ENCODE measurements at places on chromosomes 6 and 20.

DNA sequence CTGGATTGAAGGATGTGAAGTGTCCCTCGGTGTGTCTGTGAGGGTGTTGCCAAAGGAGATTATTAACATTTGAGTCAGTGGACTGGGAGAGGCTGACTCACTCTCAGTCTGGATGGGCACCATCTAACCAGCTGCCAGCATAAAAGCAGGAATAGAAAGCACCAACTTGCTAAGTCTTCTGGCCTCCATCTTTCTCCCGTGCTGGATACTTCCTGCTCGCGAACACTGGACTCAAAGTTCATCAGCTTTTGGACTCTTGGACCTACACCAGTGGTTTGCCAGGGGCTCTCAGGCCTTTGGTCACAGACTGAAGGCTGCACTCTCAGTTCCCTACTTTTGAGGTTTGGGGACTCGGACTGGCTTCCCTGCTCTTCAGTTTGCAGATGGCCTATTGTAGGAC lies 220.3 kb upstream of the LRFN2 start:
- peak; percentile 19 for DNase-seq

GRCh38 chr20:3749689-3750531 lies 17.4 kb downstream of the HSPA12B start:
- peak; percentile 93 for DNase-seq

DNA sequence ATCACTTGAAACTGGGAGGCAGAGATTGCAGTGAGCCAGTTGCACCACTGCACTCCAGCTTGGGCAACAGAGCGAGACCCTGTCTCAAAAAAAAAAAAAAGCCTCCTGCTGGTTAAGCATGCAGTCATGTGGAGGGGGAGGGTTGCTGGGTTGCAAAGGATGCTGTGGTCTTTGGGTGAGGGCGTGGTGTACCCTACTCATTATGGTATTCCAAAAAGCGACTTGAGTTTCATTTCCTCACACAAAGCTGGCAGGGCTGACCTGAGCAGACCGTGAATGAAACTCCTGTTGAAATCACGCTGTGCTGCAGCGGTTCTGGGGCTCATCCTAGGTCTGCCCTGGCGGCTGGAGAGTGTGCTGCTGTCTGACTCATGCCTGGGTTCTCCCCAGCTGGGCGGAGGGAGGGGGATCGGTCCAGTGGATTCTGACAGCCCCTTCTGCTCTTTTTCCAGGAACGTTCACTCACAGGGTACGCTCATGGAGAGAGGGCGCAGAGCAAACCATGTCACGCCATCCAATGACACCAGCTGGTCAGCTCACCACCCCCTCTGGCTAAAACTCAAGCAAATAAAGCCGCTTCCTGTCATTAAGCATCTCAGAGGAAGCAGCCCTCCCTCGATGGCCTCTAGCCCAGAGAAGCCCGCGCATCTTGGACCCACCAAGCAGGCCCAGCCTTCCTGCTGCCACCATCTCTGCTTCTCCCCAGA lies 166.2 kb downstream of the SCML4 start:
- peak; percentile 64 for DNase-seq

DNA sequence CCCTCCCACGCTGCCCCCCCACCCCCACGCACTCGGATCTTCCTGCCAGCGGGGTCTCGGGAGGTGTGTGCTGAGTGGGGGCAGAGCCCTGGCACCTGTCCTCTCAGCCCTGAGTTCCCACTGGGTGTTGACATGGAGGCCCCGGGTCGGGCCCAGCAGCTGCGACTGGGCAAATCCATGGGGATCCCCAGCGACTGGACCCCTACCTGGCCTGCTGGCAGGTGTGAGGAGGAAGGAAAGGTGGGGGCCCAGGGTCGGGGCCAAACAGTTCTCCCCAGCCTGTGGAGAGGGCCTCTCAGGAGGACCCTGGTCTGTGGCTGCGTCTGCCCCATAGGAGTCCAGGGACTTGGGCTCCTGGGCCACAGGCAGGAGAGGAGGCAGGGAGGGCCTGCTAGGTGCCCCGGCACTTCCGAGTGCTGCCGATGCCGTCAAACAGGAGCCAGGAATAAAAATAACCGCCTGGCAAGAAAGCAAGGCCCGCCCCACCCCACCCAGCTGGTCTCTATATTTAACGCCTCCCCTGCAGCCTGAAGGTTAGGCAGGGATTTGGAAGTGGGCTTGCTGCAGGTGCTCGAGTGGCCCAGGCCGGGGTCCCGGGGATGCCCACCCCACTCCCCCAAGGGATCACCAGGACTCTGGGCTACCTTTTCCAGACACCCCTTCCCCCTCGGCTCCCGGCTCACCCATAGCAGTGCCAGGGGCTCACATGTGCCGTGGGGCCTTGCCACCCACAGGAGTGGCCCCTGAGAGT lies 1.4 kb upstream of the EEF1A2 start:
- peak; percentile 52 for DNase-seq

- DNase-seq, result no peak
Observed at GRCh38 chr6:82651845-82652335, 288.3 kb downstream of the TPBG start.

- peak; percentile 84 for DNase-seq
Observed at GRCh38 chr6:87723170-87724078, 21.4 kb upstream of the AKIRIN2 start.

- no peak for DNase-seq
Observed at GRCh38 chr6:21984561-21984960, 312.3 kb downstream of the PRL start.

DNA sequence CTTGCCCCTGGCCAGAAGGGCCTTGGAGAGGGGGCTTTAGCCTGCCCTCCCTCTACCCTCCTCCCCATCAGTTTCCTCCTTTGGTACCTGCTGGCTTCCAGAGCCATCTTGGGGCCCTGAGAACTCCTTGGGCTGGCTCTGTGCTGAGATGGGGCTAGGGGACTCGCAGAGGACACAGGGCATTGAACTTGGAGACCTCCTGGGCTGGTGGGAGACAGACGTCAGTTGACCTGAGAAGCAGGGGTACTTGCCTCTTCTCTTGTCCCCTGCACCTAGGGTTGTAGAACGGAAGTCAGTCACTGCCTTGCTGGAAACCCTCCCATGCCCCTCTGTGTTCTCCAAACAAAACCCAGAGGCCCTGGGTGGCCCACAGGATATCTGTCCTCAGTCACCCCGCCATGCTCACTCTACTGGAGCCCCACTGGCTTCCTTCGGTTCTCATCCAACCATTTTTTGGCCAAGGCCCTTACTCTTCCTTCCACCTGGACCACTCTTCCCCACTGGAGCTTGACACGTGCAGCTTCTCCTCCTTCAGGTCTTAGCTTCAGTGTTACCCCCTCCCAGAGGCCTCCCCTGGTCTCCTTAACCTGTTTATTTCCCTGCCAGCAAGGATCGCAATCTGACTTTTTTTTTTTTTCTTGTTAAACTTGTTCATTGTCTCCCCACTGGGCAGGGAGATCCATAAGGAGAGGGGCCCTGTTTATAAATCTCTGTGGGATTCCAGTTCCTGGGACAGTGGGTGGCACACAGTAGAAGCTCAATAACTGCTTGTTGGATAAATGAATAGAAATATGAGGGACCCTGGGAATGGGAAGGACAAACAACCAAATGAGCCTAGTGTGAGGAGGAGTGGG lies 971 bp downstream of the RBCK1 start:
- peak; percentile 71 for DNase-seq

- no peak for DNase-seq
Observed at GRCh38 chr20:61895016-61895415, 170.7 kb downstream of the TAF4 start.

DNA sequence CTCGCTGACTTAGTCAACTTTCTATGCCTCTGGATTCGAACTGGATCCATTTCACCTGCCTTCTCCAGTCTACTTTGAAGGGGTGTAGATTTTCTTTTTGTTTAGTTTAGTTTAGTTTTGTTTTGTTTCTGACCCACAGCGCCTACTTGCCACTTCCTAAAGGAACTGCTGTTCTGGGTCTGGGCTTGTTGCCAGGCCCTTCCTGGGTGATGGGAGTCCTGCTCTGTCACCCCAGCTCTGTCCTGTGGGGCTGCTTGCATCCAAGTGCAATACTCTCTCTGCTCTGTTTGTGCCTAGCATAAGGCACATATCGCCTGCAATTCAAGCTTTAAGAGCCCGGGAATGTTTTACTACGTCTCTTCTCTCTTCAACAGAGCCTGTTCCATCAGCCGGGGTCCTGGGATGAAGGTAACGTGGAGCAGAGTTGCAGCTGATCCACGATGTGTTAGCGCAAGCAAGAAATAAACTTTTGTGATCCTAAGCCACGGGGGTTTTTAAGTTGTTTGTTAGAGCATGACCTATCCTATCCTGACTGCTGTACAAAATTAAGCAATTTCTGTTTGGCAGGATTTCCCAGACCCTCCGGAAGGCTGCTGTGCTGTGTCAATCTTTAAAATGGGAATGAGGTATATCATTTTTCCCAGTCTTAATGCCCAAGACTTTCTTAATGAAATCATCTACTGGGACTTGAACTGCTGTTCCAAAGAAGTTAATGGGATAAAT lies 30.9 kb upstream of the TAGAP start:
- peak; percentile 37 for DNase-seq

- peak; percentile 77 for DNase-seq
Observed at GRCh38 chr20:36736451-36737182, 9.3 kb downstream of the NDRG3 start.

- DNase-seq, result peak; percentile 68
Observed at GRCh38 chr20:49916146-49917002, 1.0 kb upstream of the SPATA2 start.

DNA sequence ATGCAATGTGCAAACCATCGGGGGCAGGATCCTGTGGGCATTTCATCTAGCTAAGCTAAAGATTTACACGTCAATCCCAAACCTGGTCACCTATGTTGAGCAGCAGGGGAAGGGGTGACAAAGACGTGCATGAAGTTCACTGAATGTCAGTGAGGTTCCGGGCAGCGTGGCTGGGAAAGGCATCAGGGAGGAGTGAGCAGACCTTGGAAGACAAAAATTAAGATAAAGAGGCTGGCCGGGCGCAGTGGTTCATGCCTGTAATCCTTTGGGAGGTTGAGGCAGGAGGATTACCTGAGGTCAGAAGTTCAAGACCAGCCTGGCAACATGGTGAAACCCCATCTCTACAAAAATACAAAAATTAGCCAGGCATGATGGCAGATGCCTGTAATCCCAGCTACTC lies 126.1 kb downstream of the PREX1 start:
- DNase-seq, result no peak

DNA sequence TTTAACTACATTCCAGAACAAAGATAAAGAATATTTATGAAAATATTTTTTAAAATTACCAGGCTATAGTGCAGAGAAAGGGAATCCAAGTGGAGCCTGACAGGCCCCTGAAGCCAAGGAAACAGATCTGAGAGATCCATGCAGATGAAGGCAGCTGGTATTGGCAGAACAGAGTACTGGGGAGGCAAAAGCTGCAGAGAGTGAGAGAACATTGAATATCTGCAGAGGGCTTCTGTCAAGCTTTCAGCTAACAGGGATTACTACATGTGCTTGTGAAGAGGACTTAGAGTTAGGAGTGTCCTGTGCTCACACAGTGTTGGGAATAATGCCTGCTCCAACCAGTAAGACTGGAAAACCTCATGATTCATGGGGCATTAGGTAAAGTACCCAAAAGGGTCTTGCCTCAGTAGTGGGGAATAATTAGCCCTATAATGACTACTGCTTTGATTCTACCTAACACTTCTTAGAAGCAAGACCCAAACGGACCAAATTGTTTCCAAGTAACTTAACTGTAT lies 657.2 kb downstream of the DHX35 start:
- DNase-seq, result no peak

DNA sequence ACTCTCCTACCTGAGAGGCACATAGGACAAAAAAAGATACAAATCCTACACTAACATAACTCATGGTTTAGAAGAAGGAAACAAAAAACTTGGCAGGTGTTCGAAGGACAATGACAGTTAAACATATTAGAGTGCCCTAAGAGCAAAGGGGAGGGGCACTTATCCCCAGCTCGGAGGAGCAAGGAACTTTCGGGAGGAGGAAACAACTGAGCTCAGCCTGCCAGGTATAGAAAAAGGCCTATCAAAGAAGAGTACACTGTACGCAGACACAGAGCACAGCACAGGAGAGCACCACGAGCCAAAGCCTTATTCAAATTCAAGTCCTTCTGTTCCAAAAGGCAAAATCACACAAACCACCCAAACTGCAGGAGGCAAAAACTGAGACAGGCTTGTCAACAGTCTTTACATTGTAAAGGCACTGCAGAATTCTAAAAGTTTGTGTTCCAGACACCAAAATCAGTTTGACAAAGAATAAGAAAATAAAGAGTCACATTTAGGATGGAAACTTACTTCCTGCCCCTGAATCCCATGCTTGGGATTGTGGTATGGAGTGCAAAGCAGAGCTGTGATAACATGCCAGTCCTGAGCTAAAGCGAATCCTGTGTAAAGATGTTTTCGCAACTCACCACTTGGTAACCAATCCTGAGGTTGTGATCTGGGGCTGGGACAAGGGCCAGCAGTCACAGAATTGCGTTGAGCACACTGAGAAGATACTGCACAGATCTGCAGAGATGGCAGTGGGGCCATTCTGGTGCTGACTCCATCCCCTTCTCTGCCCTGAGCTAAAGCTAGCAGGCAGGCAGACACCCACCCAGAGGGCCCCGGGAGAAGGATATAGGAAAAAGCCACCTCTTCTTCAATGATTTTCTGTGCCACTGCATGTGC lies 108.6 kb downstream of the CHD6 start:
- no peak for DNase-seq

DNA sequence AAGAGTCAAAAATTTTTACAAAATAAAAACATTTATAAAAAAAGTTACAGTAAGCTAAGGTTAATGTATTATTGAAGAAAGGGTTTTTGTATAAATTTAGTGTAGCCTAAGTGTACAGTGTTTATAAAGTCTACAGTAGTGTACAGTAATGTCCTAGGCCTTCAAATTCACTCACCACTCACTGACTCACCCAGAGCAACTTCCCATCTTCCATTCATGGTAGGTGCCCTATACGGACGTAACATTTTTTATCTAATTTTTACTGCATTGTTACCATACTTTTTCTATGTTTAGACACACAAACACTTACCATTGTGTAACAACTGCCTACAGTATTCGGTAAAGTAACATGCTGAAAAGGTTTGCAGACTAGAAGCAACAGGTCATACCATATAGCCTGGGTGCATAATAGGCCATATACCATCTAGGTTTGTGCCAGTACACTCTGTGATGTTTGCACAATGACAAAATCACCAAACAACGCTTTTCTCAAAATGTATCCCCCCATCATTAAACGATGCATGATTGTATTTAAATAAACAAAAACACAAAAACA lies 6.0 kb downstream of the MTFR2 start:
- no peak for DNase-seq
